ENCODE measurements at places on chromosomes 3 and 15.

GRCh38 chr15:96314518-96314917 lies 16.0 kb upstream of the NR2F2 start:
- no peak for DNase-seq

- no peak for DNase-seq
Measured at GRCh38 chr3:21447476-21448151, 303.4 kb downstream of the ZNF385D start.

DNA sequence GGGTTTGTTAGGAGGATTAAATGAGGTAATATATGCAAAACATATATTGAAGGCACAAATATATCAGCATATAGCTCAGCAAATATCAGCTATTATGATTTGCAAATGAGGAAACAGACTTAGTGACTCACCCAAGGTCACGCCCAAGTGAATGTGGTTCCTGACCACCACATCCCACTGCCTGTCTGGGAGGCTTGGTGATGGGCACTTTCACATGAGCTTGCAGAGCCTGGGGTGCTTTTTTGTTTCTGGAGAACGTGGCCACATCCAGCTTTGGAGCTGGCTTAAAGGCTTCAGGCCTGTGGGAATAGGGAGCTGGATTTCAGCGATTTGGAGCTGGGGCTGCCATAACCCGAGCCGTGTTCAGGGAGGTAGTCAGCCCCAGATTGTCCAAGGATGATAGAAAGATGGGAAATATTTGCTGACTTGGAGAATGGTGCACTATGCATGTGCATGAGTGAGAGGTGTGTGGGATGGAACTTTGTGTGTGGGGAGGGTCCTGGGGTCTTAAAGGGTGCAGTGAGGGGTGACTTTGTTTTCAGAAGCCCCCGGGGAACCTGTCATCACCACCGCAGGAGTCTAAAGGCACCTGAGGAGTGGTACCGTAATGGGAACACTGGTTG lies 12.0 kb upstream of the FGD5 start:
- DNase-seq: no peak

DNA sequence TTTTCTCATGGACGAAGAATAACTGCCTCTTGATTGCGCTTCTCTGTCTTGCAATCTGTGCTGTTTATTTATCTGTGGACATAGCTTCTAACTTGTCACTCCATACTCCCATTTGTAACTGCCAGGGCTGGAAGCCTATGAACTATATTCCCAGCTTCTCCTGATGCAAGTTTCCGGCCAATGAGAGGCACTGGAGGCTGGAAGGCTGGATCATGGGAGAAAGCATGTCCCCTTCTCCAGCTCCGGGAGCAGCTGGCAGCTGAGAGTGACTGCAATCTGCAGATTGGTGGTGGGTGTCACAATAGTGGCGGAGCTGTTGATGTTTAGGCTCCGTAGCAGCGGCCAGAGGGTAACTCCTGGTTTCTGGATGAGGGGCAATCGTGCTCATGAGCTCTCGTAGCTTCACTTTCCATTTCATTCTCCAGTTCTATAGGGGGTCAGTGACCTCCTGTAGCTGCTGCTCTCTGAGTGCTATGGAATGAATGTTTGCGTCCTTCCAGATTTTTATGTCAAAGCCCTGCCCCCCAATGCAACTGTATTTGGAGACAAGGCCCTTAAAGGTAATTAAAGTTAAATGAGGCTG lies 35.7 kb upstream of the PCSK6 start:
- no peak for DNase-seq

- DNase-seq: no peak
Measured at GRCh38 chr3:104745313-104745712, 621.4 kb upstream of the ALCAM start.

GRCh38 chr3:4776399-4776979 lies 202.7 kb upstream of the BHLHE40 start:
- DNase-seq: no peak

Data from stimulated activated CD4-positive, alpha-beta T cell treated with anti-CD3 and anti-CD28 coated beads, Interleukin-15, amount 100 ng/mL, for 1 hour (primary cell).